ENCODE measurements at places on chromosomes 5 and 9. TPM values are rescaled to one million over a fixed set of nuclear protein-coding genes. Genes with fewer than 3 reads are reported as not detected.

Gene GFI1B
- not detected for total RNA-seq

Gene GRK6
- total RNA-seq = 134 TPM

Gene MEGF10
- total RNA-seq = not detected

Gene KCNN2
- not detected for total RNA-seq

Gene GPR150
- total RNA-seq = 0.11 TPM

Gene C9orf153
- 0.41 TPM for total RNA-seq

Gene DDX4
- total RNA-seq = 0.09 TPM

Gene KIF12
- total RNA-seq = not detected

Gene OLFML2A
- 0.11 TPM for total RNA-seq

Gene LTC4S
- total RNA-seq = 0.62 TPM

Gene BARX1
- total RNA-seq = 0.52 TPM

Gene OR1J2
- not detected for total RNA-seq

Gene PFDN1
- total RNA-seq = 60.4 TPM

Gene IL11RA
- 27.4 TPM for total RNA-seq

Gene SPATA31A5
- not detected for total RNA-seq

Gene CER1
- not detected for total RNA-seq

Gene SPINK13
- not detected for total RNA-seq

Gene RIMOC1
- 28.7 TPM for total RNA-seq

Gene CNTLN
- total RNA-seq = 1.6 TPM

Gene PCDHGC4
- total RNA-seq = not detected

All from activated T-helper 2 cell treated with anti-CD3 and anti-CD28 coated beads, Interferon-gamma antibody, Interleukin-2, Interleukin-4, amounts not matched to agents 10 μg/mL and 5 μg/mL and 100 μg/mL, durations not matched to agents 14 hours and 24 hours and 36 hours (primary cell).